GOT3 (cell line): ENCODE measurements at places on chromosomes 5 and 9.

GRCh38 chr5:76457674-76458485, 54.8 kb downstream of the IQGAP2 start:
- DNase-seq, result no peak

- DNase-seq, result no peak
Measured at GRCh38 chr9:134438195-134438788, 112.0 kb downstream of the RXRA start.

DNA sequence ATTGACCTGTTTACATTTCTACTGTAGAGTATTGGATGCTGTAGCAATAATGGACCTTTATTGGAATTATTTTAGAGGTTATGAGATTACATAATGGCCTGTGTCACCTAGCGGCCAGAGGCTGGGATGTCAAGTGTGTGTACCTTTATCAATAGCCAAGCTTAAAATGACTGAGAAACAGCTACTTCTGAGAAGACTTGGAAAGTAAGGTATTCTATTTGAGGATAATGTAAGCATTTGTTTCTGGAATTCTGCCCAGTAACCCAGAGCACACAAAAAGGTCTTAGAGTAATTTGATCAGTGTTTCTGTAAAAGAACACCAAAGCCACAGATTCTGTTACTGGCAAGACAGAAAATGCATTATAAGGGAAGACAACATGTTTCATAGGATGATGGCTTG, 116.8 kb downstream of the MACIR start:
- no peak for DNase-seq

GRCh38 chr9:133873461-133873891, 118.6 kb downstream of the VAV2 start:
- no peak for DNase-seq

- DNase-seq, result no peak
Measured at GRCh38 chr5:171857489-171857876, 71.9 kb downstream of the SMIM23 start.
